Brain pericyte (primary cell): ENCODE measurements at places on chromosomes 1 and 21.

GRCh38 chr1:92679980-92680379 lies 104.9 kb downstream of the EVI5 start:
- no peak for DNase-seq

GRCh38 chr1:191636345-191636744 lies 521.9 kb upstream of the RGS18 start:
- no peak for DNase-seq

GRCh38 chr1:154774175-154774855 lies 95.8 kb downstream of the KCNN3 start:
- DNase-seq: no peak

DNA sequence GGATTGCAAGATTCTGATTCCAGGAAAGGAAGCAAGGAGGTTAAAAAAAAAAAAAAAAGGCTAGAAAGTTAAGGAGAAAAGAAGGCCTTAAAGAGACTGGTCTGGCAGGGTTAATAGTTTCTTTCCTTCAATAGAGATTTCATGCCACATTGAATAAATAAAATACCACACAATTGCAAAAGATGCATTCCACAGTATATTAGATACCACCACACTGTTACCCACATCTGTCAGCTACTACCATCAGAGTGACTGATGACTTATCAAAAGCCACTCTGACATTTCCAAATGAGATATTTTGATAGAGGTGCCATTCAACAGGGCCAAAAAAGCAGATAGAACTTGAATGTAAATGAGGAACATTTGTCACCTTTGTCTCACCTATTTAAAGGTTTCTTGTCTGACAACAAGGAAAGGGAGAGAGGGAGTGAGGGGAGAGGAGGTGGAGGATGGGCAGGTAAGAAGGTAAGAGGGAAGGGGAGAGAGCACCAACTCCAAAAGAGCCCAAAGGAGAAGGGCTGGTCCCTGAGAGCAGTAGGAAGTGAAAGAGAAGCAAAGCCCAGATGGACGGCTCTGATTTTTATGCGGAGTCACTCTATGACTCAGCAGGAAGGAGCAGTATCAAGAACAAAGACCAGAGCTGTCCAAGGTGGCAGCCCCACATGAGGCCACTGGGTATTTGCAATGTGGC lies 38.3 kb downstream of the LRRN2 start:
- DNase-seq: no peak

DNA sequence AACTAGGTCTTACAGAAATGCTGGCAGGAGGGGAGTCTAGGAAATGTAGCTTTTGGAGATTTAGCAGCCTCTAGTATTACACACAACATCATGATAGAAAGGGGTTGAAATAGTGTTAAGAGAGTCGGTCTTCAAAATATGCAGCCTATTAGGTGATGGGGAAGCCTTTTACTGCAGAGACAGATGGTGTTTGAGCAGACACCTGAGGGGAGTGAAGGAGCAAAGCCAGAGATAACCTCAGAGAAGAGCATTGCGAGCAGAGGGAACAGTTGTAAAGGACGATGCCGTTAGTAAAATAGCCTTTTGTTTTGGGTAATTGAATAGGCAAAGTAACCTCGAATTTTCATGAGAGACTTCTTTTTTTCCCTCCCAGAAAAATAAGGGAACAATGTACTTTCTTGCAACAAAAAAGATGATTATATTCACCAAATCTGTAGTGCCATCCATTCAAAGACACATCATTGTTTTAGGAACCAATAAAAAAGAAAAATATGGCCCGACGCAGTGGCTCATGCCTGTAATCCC lies 66.3 kb upstream of the KIF1B start:
- no peak for DNase-seq

DNA sequence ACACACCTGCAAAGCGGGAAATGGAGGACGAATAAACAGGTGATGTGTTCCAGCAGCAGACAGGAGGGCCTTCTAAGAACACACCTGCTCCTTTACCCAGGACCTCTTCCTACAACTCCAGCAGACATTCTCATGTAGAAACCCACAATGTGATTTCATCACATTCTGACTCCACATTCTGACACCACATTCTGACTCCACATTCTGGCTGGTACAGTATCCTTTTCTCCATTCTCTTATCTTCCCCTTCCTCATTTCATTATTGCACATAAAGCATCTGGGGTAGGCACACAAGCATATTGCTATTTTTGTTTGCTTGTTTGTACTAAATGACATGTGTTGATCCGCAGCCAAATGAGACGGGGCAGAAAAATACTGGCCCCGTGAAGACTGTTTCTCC lies 3.6 kb upstream of the ZNF124 start:
- DNase-seq: no peak

GRCh38 chr1:185213091-185213490 lies 56.1 kb downstream of the SWT1 start:
- DNase-seq: no peak

DNA sequence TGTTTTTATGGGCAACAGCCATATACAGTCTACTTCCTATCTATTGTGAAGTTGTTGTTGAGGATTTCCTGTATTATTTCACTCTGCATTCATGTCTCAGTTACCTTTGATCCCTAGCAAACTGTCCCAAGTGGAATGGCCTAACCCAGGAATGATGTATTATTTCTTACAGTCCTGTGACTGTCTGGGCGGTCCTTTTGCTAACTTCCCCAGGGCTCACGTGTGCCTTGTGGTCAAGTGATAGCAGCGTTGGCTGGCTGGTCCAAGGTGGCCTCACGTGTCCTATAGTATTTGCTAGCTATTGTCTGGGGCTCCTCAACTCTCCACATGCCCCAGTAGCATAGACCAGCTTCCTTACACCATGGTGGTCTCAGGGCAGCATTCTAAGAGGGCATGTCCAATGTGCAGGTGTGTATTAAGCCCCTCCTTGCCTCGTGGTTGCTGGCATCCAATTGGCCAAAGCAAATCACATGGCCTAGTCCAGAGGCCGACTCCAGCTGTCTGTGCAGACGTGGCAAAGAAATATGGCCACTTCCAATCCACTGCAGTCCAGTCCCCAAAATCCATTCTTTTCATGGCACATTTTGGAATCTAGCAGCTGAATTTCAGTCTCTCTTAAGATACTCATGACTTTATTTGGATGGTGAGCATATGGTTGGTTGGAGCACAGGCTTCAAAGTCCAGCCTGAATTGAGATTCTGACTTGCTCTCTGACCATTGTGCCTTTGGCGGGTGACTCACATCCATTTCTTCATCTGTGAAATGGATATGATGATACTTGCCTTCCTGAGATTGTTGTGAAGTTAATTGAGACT lies 94.1 kb downstream of the GALNT2 start:
- DNase-seq: no peak

DNA sequence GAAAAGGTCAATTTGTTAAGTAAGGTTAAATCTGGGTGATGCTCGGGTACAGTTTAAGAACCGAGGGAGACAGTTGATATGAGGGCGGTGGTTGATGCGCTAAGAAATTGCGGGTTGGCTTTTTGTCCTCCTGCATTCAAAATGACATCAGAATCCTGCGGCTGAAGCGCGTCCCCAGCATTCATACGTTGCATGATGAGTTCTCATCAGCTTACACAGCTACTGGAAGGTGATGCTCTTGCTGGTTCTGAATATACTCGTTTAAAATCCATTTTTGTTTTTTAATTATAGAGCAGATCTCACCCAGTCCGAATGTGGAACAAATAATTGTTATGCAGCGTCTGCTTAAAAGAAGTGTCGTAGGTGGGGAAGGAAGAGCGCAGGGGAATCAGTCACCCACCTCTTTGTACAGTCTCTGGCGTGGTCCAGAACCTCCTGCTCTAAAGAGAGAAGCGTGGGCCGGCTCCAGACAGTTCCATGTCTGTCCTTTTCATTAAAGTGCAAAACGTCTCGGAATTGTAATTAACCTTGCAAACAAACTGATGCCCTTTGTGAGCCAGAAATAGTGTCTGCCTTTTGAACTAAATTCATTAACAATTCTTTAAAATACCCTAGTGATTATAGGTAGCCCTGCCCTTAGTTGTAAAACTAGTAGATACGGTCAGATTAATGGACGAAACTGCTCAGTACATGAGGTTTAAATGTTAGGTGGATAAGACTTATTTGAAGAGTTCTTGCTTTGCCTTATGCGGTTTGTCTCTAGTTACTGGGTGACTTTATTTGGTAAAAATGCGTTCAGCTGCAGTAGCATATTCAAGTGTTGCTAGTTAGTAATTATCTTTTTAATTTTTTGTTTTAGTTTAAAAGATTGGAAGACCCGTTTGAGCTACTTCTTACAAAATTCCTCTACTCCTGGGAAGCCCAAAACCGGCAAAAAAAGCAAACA lies 741 bp downstream of the RGS2 start:
- DNase-seq: no peak

DNA sequence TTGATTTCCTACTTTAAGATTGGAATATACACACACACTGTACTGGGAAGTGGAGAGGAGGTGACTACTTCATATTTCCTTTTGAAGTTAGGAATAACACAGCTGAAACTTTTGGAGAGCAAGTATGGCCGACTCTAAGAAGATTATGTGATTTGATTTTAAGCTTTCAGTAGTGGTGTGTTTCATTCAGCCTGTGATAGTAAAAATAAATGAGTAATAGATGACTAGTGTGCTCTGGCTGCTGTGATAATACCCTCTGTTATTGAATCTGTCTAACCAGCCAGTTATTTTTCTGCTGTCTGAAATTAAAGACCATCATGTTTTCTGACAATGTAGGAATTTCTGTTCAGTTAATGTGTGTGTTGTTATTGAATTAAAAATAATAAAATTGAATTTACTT lies 48.3 kb downstream of the CTTNBP2NL start:
- no peak for DNase-seq

- no peak for DNase-seq
Measured at GRCh38 chr1:89552471-89553081, 27.9 kb downstream of the LRRC8B start.
